ENCODE measurements at places on chromosomes 6 and 20.

- DNase-seq = no peak
Observed at GRCh38 chr6:6191476-6191875, 129.0 kb downstream of the F13A1 start.

GRCh38 chr20:62980380-62980960, 26.3 kb downstream of the BHLHE23 start:
- DNase-seq = no peak

- DNase-seq = no peak
Observed at GRCh38 chr20:14780508-14780907, 443.1 kb upstream of the FLRT3 start.

DNA sequence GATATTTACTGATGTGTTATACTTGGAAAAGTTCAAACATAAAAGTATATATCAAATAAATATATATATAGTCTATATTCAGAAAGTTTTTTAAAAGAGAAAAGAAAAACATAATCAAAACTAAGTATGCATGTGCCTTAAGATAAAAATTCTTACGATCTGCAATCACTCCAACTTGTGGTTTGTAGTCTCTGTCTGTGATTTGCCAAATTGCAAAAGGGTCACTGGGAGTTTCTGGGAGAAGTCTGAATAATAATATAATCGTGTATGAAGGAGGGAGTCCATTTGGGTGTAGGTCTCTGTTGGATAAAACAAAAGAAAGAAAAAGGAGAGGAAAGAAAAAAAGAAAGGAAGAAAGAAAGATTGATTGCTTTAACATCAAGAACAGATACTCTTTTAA, 92.4 kb downstream of the COL12A1 start:
- DNase-seq = peak; percentile 25

DNA sequence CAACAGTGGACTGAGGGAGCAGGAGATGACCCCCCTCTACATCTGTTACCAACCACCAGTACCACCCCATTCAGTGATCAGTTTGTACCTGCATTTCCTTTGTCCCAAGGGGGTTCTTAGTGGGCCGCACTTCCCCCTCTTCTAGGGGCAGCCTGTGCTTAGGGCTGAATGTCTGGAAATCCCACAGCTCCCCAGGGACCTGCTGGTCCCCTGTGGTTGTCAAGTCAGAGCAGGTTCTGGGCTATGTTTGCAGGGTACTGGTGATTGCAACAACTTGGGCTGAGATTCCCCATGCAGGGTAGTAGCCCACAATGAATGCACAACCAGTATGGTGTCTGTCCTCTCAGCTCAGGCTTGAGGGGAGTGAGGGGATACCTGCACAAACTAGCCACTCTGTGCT, 39.7 kb upstream of the COL10A1 start:
- no peak for DNase-seq

GRCh38 chr20:48293671-48294070, 508.4 kb upstream of the SULF2 start:
- no peak for DNase-seq

GRCh38 chr6:122495612-122496011, 24.0 kb upstream of the SERINC1 start:
- no peak for DNase-seq

DNA sequence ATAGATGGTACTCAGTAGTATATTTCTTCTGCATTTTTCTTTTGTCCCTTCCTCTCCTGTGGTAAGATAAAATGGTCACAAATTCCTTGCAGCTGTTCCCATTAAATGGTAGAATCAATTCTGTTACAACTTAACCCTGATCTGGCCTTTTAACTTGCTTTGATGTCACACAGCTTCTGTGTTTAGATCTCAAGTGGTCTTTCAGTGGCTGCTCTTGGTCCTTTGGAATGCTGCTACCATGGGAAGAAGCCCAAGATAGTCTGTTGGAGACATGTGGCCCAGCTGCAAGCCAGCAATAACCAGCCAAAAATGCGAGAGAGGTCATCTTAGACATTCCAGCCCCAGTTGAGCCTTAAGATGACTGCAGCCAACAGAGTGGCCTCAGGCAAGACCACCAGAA, 429.7 kb downstream of the KIF16B start:
- DNase-seq = no peak

DNA sequence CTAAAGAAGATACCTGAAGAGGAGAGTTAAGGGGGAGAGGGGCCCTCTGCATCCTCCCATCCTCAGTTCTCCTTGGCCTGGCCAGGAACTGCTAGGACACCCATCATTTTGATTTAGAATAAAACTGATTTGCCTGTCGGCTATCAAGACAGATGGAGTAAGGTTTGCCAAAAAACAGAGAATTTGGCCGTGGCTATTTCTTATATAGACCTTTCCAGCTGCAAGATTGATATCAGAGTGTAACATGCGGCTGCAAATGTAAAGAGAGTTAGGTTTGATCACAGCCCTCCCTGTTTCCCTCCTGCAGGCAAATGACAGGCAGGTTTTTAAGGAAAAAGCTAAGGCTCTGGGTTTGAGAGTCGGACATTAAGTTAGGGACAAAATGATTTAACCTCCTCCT, 226.6 kb upstream of the TAB2 start:
- DNase-seq = no peak

- no peak for DNase-seq
Observed at GRCh38 chr6:4136354-4136831, 1.0 kb upstream of the ECI2 start.

- DNase-seq = peak; percentile 77
Observed at GRCh38 chr20:16580147-16580546, 6.9 kb upstream of the KIF16B start.

- DNase-seq = peak; percentile 58
Observed at GRCh38 chr20:61436667-61437279, 184.7 kb downstream of the CDH4 start.

GRCh38 chr6:136696783-136697364, 95.4 kb downstream of the MAP3K5 start:
- no peak for DNase-seq

DNA sequence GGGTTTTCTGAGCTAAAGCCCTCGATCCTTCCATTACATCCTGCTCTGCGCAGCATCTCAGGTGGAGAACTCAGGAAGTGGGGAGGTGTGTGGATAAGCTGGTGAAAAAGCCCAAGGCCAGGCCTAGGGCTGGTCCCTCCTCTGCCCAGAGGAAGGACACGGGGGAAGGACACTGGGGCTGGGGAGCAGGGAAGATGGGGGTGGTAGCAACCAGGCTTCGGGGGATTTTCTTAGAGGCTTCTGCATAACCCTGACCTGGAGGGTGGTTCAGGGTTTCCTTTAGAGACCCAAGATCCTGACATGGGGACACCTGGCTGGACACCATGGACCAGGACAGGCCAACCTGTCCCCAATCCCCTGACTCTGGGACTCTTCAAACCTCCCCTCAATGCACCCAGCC, 37.9 kb downstream of the SUN5 start:
- no peak for DNase-seq

- DNase-seq = peak; percentile 23
Observed at GRCh38 chr6:131764350-131764749, 43.5 kb upstream of the ENPP1 start.

DNA sequence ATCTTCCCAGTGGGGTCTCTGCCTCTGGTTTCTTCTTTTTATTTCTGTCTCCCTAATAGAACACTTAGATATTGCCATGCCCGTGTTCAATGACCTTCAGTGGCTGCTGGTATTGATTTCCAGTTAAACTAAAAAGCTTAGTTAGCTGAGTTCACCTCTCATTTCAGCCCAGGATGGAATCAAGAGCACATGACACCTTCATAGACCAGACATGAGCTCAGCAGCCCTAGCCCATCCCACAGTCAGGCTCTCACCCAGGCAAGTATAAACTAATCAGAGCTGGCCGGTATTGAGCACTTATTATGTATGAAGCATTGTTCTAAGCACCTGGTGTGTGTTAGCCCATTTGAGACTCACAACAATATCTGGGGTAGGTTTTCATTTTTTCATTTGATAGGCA, 33.7 kb upstream of the PLEKHG1 start:
- no peak for DNase-seq

DNA sequence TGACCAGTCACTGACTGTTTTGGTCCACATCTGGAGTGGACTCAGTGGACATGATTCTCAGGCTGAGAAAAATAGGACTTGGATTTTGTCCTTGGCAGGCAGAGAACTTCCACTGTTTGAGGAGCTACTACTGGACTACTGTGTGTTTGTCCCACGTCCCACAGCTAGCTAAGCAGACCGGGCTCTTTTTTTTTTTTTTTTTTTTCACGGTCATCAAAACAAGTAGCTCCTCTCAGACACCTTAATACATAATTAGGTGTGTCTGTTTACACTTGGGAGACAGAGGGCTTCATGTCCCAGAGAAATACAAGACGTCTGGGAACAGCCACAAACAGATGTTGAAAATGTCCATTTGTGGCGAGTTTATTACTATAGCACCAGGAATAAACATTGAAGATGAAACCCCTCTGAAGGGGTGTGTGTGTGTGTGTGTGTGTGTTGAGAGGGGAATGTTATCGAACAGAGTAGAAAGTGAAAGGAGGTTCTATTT, 155.0 kb upstream of the SUPT3H start:
- DNase-seq = peak; percentile 68

- no peak for DNase-seq
Observed at GRCh38 chr6:3372184-3372846, 84.5 kb downstream of the SLC22A23 start.

DNA sequence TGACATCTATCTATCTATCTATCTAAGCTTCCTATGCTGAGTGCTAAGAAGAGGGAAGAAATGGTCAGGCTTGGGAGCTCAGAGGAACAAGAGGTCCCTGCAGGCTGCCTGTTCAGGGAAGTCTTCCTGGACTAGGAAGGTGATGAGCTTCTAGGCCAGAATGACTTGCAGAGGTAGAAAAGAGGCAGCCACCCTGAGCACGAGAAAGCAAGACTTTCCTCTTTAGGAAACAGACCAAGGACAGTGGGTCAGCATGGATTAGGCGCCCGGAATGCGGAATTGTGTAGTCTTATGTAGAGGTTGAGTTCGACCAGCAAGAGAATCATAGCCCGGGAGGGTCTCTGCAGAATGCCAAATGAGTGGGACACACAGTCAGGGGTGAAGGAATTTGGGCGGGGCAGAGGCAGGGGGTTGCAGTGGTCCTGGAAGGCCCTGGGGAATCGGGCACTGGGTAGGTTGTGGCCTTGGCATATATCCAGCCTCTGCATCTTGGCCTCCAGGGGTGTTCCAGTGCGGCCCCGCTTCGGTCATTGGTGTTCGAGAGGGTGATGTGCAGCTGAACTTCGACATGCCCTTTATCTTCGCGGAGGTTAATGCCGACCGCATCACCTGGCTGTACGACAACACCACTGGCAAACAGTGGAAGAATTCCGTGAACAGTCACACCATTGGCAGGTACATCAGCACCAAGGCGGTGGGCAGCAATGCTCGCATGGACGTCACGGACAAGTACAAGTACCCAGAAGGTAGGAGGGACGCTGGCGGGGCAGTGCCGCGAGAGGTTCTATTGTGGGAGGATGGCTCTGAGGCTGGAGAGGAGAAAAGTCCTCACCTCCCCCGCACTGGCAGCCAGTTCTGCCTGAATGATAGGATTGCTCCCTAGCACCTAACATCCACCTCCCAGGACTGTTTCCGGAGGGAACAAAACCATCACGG, 32.1 kb downstream of the TGM3 start:
- DNase-seq = no peak

GRCh38 chr6:10369896-10370295, 45.0 kb downstream of the TFAP2A start:
- peak; percentile 41 for DNase-seq

DNA sequence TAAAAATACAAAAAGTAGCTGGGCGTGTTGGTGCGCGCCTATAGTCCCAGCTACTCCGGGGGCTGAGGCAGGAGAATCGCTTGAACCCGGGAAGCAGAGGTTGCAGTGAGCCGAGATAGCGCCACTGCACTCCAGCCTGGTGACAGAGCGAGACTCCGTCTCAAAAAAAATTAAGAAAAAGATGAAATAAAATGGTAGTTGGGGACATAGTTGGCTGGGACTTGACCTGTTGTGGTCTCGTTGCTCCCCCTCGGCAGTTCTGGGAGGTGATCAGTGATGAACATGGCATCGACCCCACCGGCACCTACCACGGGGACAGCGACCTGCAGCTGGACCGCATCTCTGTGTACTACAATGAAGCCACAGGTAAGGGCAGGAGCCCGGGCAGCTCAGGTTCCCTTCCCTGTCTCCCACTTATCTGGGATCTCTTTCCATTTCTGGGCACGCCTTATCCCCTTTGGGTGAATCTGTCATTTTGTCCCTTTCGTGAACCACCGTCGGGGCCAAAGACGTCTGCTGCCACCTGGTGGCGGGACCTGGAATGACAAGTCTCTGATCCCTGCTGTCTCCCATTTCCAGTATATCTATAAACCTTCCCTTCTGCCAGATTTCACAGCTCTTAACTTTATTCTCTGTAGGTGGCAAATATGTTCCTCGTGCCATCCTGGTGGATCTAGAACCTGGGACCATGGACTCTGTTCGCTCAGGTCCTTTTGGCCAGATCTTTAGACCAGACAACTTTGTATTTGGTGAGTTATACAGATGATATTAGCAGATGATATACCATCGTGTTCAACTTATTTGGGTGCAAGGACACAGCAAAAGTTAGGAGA, 2.3 kb downstream of the TUBB start:
- peak; percentile 69 for DNase-seq

DNA sequence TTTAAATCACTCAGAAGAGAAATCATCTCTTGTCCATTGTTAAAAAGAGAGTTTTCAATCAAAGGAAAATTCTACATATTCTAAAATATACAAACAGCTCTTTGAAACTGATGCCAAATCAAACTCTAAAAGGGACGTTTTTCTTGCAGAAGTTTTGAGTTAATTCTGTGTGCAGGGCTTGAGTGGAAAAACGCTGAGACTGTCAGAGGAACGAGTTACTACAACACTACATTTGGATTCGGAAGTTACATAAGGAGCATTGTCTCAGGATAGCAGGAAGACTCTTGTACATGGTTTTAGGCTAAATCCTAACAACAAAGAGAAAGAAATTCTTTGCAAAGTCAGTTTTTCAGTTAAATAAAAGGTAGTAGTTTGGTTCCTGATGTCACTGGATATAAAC, 155.7 kb upstream of the SUPT3H start:
- peak; percentile 31 for DNase-seq

GRCh38 chr6:168507297-168507696, 66.3 kb downstream of the SMOC2 start:
- no peak for DNase-seq

DNA sequence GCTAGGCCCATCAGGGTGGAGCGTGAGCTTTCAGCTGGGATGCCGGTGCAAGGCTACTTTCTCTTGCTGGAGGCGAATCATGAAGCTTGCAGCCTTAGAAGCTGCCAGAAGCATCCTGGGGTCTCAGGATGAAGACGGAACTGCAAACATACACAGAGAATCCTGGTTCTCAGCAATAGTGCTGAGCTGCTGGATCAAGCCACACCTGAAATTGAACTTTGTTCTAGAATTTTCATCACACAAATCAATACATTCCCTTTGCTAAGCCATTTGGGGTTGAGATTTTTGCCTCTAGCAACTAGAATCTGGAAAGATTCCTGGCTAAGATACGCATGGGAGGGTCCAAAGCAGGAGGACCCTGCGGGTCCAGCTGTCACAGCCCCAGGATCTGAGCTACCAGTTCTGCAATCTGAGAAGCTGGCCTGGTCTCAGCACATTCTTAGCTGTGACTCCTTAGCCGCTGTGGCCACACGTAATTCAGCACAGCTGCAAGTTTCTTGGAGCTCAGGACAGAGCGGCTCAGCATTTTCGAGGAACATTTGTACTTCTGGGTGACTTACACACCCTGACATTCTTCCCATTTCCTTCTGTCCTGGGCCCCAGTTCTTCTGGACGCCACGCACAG, 6.6 kb upstream of the ARFGAP1 start:
- DNase-seq = peak; percentile 43
